ENCODE measurements at places on chromosomes 16 and 17.

DNA sequence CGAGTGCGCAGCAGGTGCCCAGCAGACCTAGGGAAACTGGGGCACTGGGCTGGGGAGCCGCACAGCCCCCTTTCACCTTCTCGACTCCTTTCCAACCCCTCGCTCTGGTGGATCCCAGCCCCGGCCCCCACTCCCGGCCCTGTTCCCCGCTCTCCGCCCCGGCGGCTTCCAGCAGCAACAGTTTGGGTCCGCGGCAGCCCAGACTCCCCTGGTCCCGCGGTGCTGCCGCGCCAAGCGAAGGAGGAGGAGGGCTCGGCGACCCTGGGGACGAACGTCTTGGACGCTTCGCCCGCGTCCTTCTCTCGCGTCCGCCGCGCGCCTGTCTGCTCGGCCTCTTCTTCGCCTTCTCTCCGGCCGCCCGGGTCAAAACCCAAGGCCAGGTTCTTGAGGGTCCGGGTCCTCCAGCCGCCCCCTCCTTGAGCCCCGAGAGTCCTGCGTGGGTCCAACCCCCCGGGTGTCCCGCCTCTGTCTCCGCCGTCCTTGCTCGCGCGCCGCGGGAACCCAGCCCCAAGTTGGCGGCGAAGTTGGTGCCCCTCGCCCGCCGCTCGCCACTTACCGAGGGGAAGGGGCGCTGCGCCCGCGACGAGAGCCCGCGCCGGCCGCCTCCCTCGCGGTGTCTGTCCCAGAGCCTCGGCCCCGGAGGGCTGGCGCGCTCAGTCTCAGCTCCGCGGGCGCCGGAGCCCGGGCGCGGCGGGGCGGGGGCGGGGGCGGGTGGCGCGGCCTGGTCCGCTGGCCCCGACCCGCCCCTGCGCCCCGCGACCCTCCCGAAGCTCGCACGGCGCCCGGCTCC lies 1.4 kb upstream of the GRIN2C start:
- DNase-seq: no peak

GRCh38 chr17:78345791-78346494 lies 13.9 kb downstream of the SOCS3 start:
- no peak for DNase-seq

DNA sequence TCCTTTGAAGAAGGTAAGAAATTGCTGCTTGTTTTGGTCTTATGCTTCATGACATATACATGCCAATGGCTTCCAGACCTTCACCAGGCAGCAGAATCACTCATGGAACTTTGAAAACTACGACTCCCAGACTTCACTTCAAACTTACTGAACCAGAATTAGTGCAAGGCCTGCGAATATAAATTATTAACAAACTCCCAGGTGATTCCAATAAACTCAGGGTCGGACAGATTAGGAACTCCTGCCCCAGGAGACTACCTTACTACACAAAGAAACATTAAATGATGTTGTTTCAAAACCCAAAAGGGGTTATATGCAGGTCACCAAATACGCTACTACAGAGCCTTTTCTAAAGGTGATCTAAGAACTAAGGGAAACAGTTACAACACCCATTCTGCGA lies 20.4 kb downstream of the PSME3IP1 start:
- no peak for DNase-seq

GRCh38 chr17:35006961-35007360 lies 26.6 kb downstream of the LIG3 start:
- DNase-seq: no peak

DNA sequence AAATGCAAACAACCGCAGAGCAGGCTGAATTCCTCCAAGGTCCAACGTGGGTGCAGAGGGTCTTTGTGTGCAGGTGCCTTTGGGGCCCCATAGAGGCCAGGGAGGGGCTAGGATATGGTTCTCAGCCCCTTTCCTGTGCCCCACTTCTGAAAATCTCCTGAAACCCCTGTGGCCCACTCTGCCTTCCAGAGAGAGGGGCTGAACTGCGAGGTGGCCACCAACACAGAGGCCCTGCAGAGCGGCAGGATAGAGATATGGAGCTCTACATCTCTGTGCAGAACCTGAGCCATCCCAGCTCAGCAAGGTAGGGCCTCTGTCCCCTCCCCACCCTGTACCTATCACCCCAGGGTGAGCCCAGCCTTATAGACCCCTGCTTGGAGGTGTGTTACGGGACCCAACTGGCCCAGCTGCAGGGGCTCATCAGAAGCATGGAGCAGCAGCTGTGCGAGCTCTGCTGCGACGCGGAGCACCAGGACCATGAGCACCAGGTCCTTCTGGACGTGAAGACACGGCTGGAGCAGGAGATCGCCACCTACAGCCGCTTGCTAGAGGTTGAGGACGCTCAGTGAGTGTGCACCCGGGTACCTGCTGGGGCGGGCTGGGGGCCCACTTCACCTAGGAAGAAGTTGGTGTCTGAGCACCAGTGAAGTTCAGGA lies 5.5 kb downstream of the USP6 start:
- DNase-seq: no peak

GRCh38 chr17:81667754-81668153 lies 1.2 kb downstream of the CCDC137 start:
- no peak for DNase-seq

- no peak for DNase-seq
Measured at GRCh38 chr17:3846437-3847164, 555 bp upstream of the NCBP3 start.

DNA sequence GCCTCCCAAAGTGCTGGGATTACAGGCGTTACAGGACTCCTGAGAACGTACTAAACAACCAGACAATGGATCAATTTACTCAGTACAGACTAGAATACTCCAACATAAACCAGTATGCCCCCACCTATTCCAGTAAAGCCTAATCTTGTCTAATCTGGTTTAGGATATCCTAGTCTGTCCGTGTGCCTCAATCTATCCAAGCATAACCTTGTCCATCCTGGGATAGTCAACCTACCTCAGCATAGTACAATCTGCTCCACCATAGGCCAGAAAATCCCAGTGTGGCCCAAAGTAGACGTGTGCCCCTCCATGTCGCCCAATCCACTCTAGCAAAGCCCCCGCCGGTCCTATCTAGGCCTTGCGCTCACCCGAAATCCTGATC lies 625 bp downstream of the DVL2 start:
- no peak for DNase-seq

GRCh38 chr17:43578699-43579565 lies 32.8 kb upstream of the ETV4 start:
- DNase-seq: peak; percentile 12

- DNase-seq: no peak
Measured at GRCh38 chr17:65902155-65902554, 289.8 kb downstream of the CEP112 start.

DNA sequence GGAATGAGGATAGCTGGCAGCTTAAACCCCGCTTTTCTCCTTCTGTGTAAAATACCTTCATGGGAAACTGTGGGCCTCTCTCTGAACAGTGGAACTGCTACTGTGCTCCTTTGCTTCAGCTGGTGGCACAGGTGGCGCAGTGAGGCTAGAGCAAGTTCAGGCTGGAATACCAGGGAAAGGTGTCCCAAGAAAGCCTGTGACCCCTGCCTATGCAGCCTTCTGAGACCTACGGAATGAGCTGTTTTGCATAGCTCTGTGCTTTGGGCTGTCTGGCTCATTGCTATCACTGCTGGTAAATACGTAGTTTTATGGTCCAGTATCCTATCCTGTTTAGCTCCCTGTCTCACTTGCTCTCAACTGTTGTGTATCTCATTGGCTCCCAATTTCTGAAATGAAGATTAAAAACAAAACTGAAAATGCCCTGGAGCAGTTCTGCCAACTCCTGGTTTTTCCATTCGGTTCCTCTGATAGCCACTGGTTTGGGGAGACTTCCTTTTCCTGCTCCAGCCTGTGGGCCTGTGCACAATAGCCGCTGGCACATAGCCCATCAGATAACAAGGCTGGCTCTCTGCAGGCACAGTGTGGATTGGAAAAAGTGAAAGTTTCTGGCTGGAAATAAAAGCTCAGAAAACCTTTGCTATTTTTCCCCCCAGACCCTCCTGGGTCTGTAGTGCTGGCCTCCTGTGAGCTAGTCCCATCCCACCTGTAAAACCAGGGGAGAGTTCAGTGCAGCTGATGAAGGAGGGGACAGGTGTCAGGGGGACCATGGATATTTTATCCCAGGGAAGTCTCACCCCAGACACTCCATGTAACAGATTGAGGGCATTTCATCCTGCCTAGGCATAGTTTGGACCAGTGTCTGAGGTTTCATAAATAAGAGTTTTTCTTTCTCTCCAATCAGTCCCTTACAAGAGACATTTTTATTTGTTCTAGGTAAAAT lies 24.0 kb downstream of the LIMD2 start:
- no peak for DNase-seq

- DNase-seq: no peak
Measured at GRCh38 chr16:25570131-25570530, 121.6 kb upstream of the HS3ST4 start.

GRCh38 chr17:22459953-22460350 lies 767.6 kb downstream of the KCNJ18 start:
- DNase-seq: no peak

DNA sequence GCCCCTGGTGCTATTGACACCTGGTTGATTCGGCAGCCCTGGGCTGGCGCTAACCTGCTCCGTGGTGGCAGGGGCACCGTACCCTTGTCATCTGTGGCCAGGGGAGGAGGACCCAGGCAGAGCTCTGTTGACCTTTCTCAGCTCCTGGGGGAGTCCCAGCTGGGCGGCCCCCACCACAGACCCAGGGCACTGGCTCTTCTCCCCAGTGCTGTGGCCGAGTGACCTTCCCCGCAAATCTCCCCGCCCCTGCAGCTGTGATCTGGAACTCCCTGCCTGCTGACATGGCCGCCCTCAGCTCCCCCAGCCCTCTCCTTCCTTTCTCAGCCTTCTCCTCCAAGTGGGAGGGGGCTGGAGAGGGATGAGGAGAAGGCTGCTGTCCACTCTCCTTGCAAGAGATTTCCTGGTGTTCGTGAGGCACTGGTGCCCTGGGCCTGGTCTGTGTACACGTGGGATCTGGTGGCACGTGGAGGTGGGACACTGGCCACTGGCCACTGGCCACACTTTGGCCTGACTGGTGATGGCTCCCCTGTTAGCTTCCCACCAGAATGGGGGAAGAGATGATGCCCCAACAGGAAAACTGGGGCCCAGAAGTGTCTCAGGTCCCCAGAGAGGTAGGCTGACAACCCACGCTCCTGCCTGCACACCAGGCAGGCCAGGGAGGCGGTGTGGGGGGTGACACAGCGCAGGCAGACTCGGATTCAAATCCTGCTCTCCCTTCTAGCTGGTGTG lies 8.2 kb downstream of the FMNL1 start:
- DNase-seq: no peak

GRCh38 chr17:31425282-31426040 lies 34.0 kb downstream of the RAB11FIP4 start:
- no peak for DNase-seq
